Activated naive CD8-positive, alpha-beta T cell treated with anti-CD3 and anti-CD28 coated beads for 36 hours (primary cell): ENCODE measurements at places on chromosomes 1 and 21. TPM values are rescaled to one million over a fixed set of nuclear protein-coding genes. Genes with fewer than 3 reads are reported as not detected.

The MAP10 gene
- total RNA-seq, result 2.2 TPM

The LCK gene
- total RNA-seq, result 286 TPM

The F5 gene
- total RNA-seq, result 40.1 TPM

The HEYL gene
- total RNA-seq, result 0.26 TPM

- DNase-seq, result peak; percentile 66
Observed at GRCh38 chr1:15684042-15684461, at the start of gene PLEKHM2. Gene PLEKHM2, plus strand, starts transcription at chr1:15684320. Its CDS starts 239 bp downstream, at chr1:15684559.

DNA sequence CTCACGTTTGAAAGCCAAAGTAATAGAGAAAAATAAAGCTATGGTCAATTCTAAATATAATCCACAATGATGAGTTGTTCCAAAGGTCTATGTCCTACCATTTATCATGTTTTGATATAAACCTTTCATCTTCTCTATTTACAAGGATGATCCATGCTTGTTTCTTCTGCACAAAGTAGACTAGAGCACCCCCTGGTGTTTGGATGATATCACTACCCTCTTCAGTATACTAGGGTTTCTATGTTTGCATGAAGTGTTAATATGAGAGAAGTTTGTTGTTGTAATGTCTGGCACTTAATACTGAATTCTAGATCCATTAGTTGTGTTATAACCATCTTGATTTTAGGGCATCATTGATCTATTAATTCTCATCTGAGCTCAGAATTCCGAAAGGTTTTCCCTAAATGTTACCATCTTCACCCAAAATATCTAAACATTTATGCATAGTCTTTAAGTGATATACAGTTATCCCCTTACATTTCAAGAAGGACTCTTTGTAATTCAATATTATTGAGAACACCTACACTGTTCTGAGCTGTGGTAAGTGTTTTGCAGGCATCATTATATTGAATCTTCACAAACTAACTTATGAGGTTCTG lies 21.1 kb downstream of the CLDN8 start:
- DNase-seq, result no peak

DNA sequence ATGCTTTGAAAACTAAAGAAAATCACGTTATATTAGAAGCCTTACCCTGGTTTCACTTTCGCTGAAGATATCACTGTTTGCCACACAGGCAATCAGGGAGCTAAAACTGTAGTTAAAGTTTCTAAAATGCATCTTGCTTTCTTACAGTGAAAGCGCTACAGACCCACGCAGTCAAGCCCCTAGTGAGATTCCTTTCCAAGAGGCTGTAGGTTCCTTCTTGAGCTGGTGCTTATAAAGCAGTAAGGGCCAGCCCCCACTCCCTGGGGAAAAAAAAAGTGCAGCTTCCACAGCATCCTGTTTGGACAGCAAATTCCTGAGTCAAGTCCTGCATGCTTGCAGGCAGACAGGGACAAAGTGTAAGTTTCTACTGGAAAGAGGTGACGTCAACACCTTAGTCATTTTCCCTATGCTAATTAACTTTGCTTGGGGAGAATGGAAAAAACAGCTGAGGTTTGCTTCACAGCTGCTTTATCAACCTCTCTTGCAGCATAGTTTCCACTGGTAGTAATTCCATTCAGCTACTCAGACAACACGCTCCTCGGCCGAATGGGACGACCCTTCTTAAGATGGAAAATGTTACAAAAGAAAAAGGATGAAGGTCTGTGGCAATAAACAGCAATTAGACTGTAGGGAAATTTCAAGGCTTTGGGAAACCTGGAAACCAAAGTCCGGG lies 14.7 kb upstream of the KCNE1 start:
- peak; percentile 47 for DNase-seq

GRCh38 chr1:84152649-84153056 lies 8.6 kb downstream of the PRKACB start:
- DNase-seq, result no peak

- no peak for DNase-seq
Observed at GRCh38 chr1:159889821-159890252, 10.1 kb downstream of the CFAP45 start.

DNA sequence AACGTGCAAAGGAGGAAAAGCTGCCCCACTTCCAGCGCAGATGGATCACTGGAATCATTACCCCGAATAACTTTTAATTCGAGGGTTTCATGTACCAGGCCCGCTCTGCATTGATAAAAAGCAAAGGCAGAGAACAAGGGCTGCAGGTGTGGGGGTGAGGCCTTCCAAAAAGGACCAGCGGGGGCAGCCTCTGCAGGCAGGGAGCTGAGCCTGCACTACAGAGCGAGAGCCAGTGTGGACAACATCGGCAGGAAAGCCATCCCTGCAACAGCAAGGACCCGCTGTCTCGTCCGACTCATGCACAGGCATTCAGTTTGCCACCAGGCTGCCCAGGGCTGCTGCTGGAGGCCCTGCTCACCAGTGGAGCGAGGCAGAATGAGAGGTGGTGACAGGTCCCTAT lies 27.1 kb upstream of the AJAP1 start:
- DNase-seq, result no peak

DNA sequence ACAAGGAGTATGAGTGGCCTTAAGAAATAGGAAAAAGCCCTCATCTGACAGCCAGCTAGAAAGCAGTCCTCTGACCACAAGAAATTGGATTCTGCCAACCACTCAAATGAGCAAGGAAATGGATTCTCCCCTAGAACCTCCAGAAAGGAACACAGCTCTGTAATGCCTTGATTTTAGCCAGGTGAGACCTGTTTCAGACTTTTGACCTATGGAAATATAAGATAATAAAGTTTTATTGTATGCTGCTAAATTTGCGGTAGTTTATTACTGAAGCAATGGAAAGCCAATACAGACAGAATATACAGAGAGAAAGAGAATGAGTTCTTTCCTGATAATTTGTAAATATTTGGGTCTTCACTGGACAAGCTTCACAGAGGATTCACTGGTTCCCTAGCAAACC lies 28.8 kb upstream of the SELE start:
- DNase-seq, result no peak
